ENCODE measurements at places on chromosomes 1 and 21.

GRCh38 chr1:235351441-235351840 is 15.8 kb upstream of the TBCE start:
- no peak for DNase-seq

GRCh38 chr1:160646180-160646579 is 664 bp downstream of the SLAMF1 start:
- DNase-seq: no peak

DNA sequence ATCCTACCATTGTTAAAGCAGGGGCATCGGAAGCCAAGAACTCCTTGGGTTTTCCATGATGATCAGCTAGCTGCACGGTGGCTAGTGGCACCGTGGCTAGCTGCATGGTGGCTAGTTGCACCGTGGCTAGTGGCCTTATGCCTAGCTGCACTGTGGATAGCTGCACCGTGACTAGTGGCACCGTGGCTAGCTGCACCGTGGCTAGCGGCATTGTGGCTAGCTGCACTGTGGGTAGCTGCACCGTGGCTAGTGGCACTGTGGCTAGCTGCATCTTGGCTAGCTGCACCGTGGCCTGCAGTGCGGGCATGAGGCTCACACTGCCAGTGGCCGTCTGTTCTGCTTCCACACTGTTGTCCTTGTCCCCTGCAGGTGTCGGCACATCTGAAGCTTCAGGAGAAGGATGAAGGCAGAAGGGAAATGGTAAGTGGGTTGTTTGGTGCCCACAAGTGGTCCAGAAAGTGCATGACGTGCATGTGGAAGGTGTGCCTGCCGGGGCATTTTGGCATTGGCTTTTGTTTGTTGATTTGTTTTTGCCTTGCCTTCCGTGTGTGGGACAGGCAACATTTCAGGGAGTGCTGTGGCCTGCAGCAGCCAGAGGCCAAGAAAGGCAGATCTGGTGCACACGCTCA is 38.6 kb downstream of the TFF3 start:
- DNase-seq: no peak

DNA sequence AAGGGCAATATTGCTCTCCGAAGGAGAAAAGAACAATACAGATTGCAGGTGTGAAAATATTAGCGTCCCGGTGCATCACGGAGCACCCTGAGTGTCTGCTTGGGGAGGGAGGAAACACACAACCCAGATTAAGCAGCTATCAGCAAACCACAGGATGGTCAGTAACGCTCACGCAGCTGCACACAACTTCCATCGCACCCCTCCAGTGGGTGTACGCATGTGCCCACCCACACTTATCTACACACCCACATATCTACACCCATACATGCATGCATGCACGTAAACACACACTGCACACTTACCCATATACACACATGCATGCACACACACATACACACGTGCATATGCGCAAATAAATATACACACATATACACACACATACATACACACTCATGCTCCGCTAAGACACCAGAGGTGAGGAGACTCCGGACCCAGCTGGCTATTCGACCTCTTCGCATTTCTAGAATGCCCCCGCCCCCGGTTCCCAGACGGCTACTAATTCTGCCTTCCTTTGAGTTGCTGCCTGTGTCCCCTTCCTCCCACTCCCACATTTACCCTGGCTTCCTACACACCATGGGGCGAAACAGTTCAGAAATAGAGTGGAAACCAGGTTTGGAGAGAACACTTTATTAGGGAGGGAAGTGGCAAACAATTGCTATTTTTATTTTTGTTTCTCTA is 26.2 kb downstream of the ITPKB start:
- no peak for DNase-seq

GRCh38 chr1:25522031-25522655 is 21.3 kb upstream of the LDLRAP1 start:
- DNase-seq: no peak

GRCh38 chr1:30728832-30729638 is 5.7 kb upstream of the MATN1 start:
- no peak for DNase-seq

DNA sequence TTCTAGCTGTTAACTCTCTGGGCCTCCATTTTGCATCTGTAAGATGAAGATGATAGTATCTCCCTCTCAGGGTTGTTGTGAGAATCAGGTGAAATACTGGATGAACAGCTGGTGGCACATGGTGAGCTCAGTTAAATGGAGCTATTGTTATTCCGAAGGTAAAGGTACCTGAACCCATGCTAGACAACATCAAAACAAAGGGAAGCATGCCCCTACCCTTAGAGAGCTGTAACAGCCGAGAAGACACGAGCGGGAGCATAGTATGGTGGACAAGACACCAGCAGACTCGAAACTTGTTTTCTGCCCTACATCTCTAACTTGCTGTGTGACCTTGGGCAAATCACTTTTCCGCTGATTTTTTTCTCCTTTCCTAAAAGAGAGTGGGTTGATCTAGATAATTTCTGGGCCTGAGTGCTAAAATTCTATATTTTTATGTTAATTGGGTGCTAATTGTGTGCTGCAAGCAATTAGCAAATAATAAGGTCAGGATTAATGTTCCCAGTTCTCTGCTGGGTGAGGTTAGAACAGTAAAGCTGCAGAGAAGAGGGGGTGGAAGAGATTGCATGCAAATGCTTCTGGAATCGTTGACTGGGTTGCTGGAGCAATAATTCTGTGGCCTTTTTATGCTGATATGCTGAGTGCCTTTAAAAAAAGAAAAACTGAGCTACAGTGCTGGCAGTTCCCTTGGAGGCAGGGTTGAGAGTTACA is 10.8 kb downstream of the TMEM200B start:
- DNase-seq: no peak

GRCh38 chr21:44800103-44800502 is 1.5 kb downstream of the UBE2G2 start:
- no peak for DNase-seq

DNA sequence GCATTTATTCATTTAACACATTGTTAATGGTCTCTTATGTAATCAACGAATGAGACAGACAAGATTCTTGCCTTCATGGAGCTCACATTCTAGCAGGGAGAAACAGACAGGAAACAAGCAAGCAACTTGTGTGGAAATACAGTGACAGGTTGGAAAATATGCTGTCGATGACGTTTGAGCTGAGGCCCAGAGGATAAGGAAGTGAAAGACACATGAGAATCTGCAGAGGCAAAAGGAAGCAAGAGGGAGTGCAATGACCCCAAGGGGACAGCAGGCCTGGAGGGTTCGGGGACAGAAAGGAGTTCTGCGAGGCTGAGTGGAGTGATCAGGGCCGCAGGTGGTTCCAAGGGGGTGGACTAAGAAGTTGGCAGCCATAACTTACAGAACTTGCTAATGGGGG is 60.6 kb upstream of the AKT3 start:
- DNase-seq: no peak

DNA sequence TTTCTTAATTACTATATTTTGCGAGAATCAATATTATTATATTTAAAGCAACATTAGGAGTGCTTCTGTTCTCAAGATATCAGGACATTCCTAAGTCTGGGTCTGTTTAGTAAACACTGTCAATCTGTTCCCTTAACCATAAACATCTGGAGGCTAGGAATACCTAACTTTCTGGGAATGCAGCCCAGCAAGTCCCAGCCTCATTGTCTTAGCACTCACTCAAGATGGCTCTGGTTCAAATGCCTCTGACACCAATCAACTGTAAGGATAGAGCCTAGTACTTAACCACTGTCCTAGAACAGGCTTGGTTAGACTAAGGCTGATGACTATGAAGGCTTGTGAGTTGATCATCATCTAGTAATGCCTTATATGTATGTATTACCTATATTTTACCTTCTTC is 61.5 kb downstream of the TNN start:
- no peak for DNase-seq

DNA sequence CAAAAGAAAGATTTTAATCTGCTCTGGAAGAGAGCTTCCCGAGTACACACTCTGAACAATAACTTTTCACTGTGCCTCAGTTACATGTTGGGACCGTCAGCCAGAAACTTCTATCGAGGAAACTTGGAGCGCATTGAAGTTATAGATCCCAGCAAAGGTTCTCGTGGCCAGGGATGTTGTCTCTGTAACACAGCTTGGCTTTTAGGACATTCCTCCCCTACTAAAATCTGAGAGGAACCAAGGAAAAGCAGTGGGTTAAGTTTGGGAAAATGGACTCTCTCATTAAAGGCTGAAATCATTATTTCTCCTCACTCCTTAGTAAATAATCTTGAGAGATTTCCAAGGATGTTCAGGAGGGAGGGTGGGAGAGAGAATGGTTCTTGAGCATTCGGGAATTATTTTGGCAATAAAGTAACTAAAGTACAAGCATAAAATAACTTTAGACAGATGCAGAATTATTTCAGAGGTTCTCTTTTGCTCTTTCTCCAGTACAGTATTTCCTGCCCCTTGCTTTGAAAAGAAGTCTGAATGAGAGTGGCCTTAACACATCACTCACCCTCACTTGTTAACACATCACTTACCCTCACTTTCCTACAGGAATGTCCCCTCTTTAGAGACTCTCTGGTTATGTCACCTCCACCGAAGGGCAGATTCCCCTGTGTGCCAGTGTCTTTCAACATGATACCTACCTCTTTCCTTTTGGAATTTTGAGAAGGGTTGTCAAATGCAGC is 1.8 kb upstream of the NFIA start:
- DNase-seq: no peak

DNA sequence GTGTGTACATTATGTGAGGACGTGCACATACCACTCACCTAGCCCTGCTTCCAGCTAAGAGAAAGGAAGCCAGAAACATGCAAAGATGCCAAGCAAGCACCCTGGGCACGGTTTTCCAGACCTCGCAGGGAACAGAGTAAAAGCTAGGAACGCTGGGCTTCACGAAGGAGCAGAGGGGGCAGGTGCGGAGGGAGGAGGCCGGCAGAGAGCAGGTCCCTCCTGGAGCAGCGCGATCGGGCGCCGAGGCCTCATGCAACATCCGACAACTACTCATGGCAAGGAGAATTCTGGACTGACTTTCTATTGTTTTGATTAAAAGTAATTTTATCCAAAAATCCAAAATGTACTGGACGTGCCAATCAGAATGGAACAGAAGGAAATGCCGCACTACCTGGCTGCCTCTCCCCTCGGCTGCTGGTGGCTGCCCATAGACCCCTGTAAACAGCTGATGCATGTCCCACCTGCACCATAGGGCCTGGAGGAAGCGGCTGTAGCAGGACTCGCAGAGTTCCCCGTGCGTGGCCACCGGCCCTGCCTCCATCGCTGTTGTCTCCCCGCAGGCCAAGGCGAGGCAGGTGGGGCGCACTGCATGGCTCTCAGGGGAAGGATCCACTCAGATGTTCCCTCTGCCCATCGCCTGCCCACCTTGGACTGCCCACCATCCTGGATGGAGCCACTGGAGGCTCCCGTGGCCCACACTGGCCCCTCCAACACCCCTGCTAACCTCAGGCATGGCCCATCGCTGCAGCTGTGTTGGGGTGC is 93.5 kb downstream of the WDR4 start:
- no peak for DNase-seq

DNA sequence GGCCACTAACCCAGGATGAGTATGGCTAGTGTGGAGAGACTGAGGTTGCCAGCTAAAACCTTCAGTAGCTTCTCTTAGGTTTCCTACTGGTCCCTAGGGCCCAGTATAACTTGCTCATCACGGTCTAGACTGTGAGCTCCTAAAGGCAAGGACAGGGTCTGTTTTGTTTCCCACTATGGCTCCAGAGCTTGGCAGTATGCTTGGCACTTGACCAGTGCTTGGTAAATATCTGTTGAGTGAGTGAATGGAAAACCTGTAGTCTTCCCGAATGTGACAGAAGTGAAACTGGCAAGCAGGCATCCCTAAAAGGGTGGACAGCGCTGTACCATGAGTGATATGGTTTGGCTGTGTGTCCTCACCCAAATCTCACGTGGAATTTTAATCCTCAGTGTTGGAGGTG is 13.1 kb upstream of the PARS2 start:
- DNase-seq: no peak

DNA sequence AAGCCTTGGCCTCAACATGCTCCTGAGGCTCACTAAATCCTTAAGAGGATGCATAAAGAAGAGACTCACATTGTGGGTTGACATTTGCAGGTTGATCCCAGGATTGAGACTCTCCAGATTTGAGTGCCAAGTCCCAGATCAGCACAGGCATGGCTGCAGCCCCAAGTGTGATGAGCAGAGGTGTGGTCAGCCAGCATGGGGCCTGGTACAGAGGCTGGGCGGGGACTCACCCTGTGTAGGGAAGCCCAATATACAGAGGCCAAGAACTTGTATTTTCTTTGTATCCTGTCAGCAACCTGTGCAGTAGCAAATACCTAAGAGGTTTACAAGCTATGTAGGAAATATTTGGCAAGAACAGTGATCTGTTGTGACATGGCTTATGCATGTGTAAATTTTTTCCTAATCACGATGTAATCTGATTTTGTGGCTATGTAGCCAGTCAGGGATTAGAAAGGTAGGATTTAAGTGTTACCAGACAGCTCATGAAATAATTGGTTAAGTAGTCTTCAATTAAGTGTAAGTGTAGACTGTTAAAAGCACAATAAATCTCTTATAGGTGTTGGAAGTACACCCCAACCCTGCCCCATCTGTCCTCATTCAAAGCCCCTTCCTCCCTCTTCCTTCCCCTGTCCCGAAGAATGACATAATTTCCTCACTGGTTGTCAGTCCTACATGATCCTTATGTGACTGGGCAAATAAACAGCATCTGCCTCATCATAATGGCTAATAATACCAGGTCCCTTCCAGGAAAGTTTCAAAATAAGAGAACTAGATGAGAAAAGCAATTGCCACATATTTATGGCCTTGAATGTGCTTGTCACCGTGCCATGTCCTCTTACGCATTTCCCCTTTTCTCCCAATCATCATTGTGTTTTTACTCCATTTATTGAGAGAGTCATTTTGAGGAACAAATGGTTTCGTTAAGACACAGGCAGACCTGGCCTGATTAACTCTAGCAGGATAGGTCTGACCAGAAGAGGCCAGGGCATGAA is 120.9 kb downstream of the HLX start:
- DNase-seq: no peak

- no peak for DNase-seq
Measured at GRCh38 chr1:111346089-111346885, 55.6 kb downstream of the CHIA start.

DNA sequence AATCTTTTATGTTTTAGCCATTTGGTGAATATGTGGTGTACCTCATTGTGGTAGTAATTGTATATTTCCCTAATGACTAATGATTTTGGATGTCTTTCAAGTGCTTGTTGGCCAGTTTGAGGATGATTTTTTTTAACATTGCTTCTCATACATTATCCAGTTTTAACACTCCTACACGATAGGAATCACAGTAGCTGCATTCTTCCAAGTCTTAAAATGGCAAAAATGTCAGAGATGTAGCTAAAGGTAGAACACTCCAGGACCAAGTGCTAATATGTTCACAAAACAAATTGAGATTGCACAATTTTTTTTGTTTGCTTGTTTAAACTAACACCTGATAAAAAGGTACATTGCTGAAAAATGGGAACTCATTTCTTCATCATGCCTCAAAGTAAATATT is 11.7 kb downstream of the USP25 start:
- no peak for DNase-seq

DNA sequence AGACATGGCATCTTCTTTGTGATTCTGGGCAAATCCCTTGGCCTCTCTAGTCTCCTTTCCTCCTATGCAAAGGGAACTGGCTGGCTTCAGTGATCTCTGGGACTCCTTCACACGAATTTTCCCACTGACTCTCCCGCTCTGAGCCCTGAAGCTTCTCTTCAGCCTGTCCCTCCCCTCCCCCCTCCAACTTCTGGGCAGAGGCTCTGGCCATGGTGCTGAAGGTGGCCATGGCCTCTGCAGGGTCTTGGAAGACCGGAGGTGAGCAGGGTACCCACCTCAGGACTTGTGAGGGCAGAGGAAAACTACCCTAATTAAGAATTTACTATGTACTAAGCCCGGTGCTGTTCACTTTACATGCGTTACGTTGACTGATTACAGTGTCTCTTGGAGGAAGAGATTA is 29.4 kb upstream of the POU3F1 start:
- no peak for DNase-seq

GRCh38 chr1:157193702-157194391 is 55.7 kb upstream of the ETV3 start:
- no peak for DNase-seq

Data from AG04449 (cell line).